Skeletal muscle tissue (tissue), 5 donors: ENCODE measurements at places on chromosomes 3 and 15. TPM values are rescaled to one million over a fixed set of nuclear protein-coding genes. Genes with fewer than 3 reads are reported as not detected.

Gene SCAANT1
- total RNA-seq, result not detected

Gene MESD
- 17.2 TPM for total RNA-seq

Gene EIF1B
- 17.2 TPM for total RNA-seq

Gene CCRL2
- 1.6 TPM for total RNA-seq

Gene IL16
- 4.7 TPM for total RNA-seq

Gene HTR3D
- not detected for total RNA-seq

Gene CYP8B1
- total RNA-seq, result not detected

Gene PRICKLE2
- total RNA-seq, result 32.9 TPM

Gene GOLGA6B
- total RNA-seq, result not detected

Gene EPHA6
- total RNA-seq, result 0.52 TPM

Gene COPS2
- 40.7 TPM for total RNA-seq

Gene SYNPR
- total RNA-seq, result not detected

Gene MED12L
- 8.9 TPM for total RNA-seq
